ENCODE measurements at places on chromosomes 6 and 20. TPM values are rescaled to one million over a fixed set of nuclear protein-coding genes. Genes with fewer than 3 reads are reported as not detected.

HMGA1 gene
- 129 TPM for total RNA-seq

MMP24 gene
- 0.32 TPM for total RNA-seq

NANP gene
- total RNA-seq: 10.3 TPM

HLA-G gene
- total RNA-seq: 0.32 TPM

SLC22A1 gene
- 0.95 TPM for total RNA-seq

IL17F gene
- not detected for total RNA-seq

ZSCAN31 gene
- 2.3 TPM for total RNA-seq

SYS1 gene
- 31.0 TPM for total RNA-seq

HCK gene
- not detected for total RNA-seq

TRIM10 gene
- not detected for total RNA-seq

RALGAPB gene
- 20.1 TPM for total RNA-seq

RIPOR2 gene
- total RNA-seq: 7.4 TPM

C6orf163 gene
- total RNA-seq: 1.3 TPM

INSM1 gene
- total RNA-seq: 0.66 TPM

MAS1 gene
- not detected for total RNA-seq

CLPSL2 gene
- total RNA-seq: not detected

STK4 gene
- 31.4 TPM for total RNA-seq

LINC00237 gene
- not detected for total RNA-seq

PGC gene
- not detected for total RNA-seq

ADGB gene
- not detected for total RNA-seq

CALHM6 gene
- total RNA-seq: 2.1 TPM

Measured in SK-MEL-5 (cell line).